ENCODE measurements at places on chromosomes 1 and 21.

- DNase-seq, result peak; percentile 59
These were observed 51.2 kb downstream of the SIPA1L2 start for GRCh38 chr1:232578651-232579195.

GRCh38 chr1:150873521-150873920, 2.9 kb downstream of the ARNT start:
- DNase-seq, result no peak

GRCh38 chr1:37362594-37363385, 111.6 kb upstream of the ZC3H12A start:
- no peak for DNase-seq

DNA sequence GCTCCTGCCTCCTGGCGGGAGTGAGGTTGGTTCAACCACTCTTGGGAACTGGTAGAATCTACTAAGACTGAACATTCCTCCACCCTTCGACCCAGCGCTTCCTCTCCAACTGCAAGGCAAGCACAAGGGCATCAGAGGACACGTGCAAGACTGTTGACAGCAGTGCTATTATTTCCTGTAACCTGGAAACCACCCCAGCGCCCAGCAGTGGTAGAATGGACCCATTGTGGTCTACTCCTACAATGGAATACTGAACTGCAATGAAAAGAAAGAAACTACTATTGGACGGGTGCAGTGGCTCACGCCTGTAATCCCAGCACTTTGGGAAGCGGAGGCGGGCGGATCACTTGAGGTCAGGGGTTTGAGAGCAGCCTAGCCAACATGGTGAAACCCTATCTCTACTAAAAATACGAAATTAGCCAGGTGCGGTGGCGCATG, 33.0 kb upstream of the TARDBP start:
- peak; percentile 72 for DNase-seq

GRCh38 chr1:199959033-199959774, 68.3 kb upstream of the NR5A2 start:
- DNase-seq, result no peak

- DNase-seq, result peak; percentile 23
These were observed 641 bp upstream of the ZBTB21 start for GRCh38 chr21:42010507-42011495.

DNA sequence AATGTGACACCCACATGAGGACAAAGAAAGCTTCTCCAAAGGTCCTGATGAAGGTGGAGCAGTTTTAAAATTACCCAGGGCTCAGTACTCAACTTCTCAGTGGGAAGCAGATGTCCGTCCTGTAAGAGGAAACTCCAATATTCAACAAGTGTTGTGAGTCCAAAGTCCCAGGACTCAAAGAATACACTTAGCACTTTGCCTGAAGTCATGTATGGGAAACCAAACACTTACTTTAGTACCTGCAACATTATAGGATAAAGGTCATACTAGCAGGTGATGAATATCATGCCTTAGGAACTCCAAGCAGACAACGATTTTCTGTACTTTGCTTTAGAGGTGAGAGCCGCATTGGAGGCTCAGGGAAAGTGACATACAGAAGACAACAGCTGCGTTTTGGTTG, 37.2 kb upstream of the ST6GALNAC3 start:
- no peak for DNase-seq

- no peak for DNase-seq
These were observed 7.0 kb downstream of the CD53 start for GRCh38 chr1:110879758-110880606.

DNA sequence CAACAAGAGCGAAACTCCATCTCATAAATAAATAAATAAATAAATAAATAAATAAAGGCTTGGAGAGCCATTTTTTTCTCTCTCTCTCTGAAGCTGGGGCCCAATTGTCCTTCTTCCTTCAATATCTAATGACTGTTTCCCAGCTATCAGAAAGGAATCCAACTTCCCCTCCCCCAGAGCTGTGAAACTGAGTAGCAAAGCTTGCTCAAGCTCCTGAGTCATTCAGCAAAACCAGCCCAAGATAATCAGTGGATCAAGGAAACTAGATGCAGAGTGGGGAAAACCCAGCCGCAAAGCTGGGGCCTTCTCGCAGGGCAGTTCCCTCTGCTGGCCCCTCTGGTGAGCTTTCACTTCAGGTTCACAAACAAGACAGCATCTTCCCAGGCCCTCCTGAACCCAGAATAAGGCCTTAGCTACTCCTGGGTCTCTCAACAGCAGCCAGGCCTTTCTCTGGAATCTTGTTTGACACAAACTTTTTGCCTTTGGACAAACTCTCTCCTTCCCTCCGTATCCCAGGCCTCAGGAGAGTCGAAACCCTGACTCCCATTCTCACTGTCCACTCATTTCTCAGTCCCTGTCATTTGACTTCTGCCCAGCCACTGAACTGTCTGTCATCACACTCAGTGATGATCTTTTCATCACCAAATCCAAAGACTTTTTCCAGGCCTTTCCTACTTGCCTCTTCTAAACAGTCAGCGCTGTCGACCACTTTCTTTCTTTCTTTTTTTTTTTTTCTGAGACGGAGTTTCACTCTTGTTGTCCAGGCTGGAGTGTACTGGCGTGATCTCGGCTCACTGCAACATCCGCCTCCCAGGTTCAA, 18.0 kb upstream of the PTP4A2 start:
- no peak for DNase-seq

DNA sequence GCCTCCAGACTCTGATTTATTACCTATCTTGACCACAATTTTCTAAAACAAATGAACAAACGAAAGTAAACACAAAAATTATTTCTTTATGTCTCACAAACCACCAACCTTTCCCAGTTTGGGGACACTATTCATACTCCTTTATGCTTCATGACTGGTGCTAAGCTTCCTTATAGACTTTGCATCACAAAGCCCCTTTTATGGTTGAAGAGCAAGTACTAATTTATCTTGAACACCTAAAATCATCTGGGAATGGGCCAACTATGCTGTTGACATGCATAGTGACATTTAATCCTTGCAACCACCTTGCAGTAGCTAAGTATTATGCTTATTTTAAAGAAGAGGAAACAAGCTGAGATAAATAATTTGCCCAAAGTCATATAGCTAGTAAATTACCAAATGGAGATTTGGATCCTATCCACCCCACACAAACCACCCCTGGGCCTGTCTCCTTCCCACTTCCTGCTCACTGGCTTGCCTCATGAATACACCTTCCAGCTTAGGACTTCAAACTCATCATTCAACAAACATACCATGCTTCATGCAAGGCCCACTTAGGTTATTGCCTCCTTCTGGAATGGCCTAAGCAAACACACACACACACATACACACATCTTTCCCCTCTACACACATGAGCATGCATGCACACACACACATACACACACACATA, 192.2 kb downstream of the PLPP3 start:
- DNase-seq, result peak; percentile 76

- DNase-seq, result no peak
These were observed 1.2 kb downstream of the HJV start for GRCh38 chr1:146020058-146021049.

GRCh38 chr1:38014724-38015424, 2.3 kb downstream of the UTP11 start:
- DNase-seq, result no peak

GRCh38 chr21:38768471-38769063, 37.2 kb upstream of the ETS2 start:
- DNase-seq, result no peak

DNA sequence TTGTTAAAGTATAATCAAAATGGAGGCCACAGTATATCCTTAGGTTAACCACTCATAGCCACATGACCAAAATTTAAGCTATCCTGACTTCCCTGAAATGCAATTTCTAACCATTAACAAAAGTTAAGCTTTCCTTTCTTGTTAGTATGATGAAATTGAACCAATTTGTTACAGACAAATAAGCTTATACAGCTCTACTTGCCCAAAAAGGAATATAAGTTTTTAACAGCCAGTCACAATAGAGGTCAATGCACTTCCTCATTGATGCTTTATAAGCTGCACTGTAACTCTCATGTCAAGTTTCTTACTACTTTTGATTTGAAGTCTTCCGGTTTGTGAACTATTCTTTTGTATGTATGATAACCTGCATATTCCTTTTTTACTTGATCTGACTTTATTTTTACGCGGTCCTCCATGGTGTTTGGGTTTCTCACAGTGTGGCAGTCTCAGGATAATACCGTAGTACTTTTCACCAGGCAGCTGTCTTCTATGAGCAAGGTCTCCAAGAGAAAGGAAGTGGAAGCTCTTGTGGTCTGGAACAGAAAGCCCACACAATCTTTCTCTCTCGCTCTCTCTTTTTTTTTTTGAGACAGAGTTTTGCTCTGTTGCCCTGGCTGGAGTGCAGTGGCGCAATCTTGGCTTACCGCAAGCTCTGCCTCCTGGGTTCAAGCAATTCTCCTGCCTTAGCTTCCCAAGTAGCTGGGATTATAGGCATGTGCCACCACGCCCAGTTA, 331.6 kb downstream of the SRGAP2C start:
- DNase-seq, result no peak

DNA sequence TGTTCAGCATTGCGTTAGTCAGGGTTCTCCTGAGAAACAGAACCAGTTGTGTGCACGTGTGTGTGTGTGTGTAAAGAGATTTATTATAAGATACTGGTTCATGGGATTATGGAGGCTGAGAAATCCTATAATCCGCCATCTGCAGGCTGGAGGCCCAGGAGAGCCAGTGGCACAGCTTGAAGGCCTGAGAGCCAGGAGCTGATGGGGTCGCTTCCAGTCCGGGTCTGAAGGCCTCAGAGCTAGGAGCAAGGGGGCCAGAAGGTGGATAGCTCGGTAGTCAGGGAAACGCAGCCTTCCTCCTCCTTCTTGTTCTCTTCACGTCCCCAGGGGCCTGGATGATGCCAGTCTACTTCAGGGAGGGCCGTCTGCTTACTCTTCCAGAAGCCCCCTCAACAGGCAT, 37.7 kb downstream of the FAAP20 start:
- no peak for DNase-seq

- DNase-seq, result peak; percentile 27
These were observed 20.9 kb upstream of the VPS13D start for GRCh38 chr1:12208764-12209494.

GRCh38 chr1:119673171-119673940, 25.3 kb upstream of the ZNF697 start:
- no peak for DNase-seq

GRCh38 chr1:39683591-39684312, 7.5 kb downstream of the HPCAL4 start:
- DNase-seq, result no peak
